Activated CD4-positive, alpha-beta T cell treated with anti-CD3 and anti-CD28 coated beads, Interleukin-2, amount 50 U/mL, for 24 hours (primary cell): ENCODE measurements at places on chromosomes 16 and 17.

DNA sequence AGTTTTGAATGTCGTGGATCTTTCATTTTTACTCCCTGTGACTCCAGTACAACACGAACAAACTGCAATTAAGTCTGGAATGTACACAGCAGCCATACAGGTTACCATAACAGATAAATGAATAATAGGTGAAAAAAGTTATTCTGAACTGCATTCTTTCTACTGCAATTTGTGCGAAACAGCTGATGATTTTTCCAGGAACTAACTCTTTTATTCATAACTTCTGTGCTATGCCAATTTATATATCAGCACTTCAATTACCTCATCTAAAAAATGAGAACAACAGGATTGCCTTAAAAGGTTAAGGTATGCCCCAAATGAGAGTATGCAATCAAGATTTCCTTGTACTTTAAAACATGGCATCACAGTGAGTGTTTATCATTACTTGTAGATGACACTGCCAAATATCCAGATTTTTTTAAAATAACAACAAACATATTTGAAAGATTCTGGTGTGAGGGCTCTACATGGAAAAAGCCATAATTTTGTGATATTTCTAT is 238.9 kb downstream of the CDH8 start:
- no peak for DNase-seq

DNA sequence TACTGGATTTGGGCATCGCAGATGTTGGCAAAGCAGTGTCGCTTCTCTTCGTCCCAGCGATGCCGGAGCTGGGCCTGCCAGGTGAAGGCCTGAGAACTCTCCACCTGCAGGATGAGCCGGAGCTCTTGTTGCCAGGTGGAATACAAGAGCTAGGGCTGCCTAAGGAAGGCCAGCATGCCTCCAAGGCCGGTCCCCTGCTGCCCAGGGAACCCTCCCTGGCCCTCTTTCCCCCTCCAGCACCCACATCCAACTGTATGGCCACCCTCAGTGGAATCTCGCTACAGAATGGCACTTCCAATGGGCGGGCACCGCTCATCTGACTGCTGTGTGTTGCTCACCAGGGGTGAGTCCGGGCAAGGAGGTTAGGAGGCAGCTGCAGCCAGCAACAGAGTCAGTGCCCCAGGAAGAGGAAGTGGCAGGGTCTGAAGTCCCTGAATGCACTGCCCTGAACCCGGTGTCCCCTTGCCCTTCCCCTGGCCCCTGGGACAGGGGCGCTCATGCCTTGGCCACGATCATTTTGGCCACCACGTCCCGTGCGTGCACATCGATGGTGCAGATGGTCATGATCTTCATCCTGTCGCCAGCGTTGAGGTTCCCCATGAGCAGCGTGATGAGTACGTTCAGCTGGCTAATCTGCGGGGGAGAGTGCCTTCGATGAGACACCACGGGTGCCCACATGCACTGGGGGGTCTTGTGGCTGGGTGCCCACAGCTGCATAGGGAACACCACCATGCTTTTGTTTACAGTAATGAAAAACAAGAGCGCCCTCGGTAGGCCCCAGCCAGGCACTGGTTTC is 75.8 kb downstream of the DNAH17 start:
- no peak for DNase-seq

DNA sequence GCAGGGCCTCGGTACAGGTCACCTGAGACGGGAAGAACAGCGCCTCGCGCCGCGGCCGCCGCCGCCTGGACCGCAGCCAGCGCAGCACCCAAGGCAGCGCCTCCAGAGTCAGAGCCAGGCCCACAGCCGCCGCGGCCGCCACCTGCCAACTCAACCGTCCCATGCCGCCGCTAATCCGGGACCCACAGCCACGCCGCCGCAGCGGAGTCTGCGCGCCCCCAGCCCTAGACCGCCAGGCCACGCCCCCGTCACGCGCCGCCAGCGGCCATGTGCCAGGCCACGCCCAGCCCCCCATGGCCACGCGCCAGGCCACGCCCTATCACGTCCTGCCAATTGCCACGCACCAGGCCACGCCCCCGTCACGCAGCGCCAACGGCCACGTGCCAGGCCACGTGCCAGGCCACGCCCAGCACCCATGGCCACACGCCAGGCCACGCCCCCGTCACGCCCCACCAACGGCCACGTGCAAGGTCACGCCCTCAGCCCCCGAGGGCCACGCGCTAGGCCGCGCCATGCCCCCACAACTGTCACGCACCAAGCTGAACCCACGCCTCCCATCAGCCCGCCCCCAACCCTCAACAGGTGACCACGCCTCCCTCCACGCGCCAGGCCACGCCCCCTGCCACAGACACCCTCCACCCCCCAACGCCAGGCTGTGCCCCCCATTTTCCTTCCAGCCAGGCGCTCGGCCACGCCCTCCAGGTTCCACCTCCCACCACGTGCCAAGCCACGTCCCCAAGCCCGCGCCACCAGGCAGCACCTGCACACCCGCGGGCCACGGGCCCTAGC is at the start of gene PLD6:
Gene PLD6 (minus strand): TSS at position 210 of the 789 bp plus-strand sequence. CDS start 47 bp downstream, at position 163.
- peak; percentile 85 for DNase-seq

DNA sequence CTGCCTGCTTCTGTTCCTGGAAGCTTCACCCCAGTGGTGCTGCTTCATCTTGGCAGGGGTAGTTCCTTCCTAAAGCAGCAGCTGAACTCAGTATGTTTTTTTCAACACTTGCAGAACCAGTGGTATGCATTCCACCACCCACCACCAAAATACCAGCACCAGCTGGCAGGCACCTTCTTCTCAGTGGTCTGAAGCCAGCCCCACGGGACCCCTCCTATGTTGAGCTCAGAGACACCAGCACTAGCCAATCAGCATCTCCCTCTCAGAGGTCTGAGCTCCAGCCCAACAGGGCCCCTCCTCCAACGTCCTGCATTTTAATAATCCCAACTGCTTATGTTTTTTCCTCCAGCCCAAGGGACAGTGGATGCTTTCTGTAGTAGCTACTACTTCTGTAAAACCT is 299.6 kb upstream of the CCL2 start:
- no peak for DNase-seq

DNA sequence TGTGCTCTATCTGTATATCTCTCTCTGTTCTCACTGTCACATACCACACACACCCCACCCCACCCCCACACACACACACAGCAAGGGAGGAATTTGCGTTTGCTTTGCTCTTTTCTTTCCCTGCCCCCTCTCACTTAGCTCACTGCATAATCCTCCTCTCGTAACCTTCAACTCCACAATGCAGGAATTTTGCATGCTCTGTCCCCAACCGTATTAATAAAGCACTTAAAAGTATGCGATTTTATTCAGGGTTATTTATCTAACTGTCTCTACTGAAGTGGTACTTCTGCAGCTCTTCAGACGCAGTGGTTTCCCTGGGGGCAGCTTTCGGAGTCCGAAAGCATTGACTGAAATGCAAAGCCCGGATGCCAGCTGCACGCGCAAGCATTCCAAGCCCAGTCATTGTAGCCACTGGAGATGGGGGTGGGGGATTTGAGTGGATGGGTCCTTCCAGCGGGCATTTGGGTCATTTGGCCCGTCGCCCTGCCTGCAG is 105.4 kb upstream of the RBFOX1 start:
- DNase-seq = no peak

DNA sequence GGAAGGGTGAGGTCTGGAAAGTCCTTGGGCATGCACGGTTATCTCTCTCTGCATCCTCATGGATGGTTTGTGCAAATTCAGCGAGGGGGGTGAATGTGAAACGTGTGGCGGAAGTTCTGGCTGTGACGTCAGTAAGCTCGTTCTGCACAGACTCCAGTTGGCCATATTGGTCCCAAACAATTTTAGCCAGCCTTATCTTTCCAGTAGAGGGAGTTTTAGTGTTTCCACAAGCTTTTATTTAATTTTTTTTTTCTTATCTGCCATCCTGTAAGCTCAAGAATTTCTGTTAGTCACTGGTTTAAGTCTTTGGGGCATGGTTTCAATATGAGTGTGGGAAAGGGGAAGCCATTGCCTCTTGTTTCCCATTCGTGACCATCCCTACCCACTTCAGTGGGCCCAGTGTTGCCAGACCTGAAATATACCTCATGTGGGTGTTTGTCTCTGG is 39.0 kb downstream of the HLF start:
- DNase-seq = no peak

- peak; percentile 26 for DNase-seq
These were observed 3.7 kb downstream of the PFN1 start for GRCh38 chr17:4944554-4945175.

DNA sequence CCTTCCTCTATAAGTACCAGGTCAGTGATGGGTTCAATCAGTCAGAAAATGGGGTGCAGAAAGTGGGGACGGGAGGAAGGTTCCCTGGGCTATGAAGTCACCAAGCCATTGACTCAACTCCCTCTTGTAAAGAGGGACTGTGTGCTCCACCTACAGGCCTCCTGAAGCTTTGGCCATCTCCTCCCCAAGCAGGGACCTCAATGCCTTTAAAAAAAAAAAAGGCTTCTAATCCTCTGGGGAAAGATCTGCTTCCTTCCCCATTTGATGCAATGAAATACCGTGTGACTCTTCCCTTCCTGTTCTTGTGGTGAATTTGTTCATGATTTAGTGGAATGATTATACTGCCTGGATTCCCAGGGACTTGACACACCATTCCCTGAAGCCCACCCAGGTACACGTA is 30.8 kb downstream of the VWA3A start:
- DNase-seq = no peak

DNA sequence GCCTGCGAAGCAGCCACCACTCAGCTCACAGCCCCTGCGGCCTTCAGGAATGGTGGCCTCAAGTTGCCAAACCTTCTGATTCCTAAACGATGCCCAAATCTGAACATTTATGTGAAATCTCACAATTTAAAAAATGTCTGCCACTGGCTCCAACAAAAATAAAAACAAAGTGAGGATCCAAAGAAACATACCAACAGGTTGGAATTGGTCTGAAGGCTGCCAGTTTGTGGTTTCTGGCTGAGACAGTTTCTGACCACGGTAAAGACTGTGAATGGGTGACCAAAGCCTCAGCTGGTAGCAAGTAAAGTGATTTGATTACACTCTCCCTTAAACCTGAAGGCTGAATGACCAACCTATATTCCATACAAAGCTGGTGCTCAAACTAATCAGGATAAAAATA is 24.9 kb downstream of the LITAFD start:
- no peak for DNase-seq

- DNase-seq = peak; percentile 29
These were observed 51.7 kb upstream of the MTSS2 start for GRCh38 chr16:70737377-70738082.

DNA sequence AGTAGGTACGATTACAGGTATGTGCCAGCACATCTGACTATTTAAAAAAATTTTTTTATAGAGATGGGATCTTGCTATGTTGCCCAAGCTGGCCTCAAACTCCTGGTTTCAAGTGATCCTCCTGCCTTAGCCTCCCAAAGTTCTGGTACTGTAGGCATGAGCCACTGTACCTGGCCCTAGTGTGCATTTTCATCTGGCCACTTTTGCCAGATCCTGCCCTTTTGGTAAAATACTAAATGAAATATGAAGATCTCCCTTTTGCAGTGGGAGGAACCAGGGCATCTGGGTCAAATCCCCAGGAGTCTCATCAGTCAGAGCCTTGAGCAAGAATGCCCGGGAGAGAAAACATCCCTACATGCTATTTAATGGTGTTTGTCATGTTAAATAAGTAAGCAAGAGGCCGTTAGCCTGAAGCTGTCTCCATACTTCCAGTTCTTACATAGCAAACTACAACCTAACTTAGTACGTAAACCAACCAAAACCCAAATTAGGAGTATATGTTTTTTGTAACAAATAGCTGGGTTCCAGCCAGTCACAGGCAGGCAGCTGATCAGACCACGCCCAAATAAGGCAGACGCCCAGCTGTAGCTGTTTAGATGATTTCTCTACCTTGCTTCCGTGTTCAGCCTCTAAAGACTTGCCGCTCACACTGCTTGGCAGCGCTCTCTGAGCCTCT is 46.5 kb upstream of the CLEC18A start:
- no peak for DNase-seq

- no peak for DNase-seq
These were observed 684 bp upstream of the RSAD1 start for GRCh38 chr17:50477976-50478375.

DNA sequence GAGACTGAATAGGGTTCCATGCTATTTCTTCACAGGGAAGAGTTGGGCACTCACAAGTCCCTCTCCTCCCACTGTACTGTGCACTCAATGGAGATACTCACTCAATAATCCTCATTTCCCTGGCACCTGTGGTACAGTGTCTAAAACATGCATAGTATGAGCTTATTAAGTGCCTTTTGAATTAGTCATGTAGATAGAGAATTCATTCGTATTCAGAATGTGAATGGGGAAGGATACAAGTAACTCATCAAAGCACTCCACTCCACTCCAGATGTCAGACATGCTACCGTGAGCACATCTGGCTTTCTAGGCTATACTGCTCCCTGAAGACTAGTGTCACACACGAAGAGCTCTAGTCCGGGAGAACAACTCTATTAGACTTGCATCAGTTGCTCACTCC is 6.3 kb downstream of the C17orf75 start:
- DNase-seq = no peak

- DNase-seq = no peak
These were observed 24.7 kb upstream of the KLHDC4 start for GRCh38 chr16:87790292-87791100.

GRCh38 chr17:38333635-38334295 is 10.0 kb downstream of the GPR179 start:
- no peak for DNase-seq

DNA sequence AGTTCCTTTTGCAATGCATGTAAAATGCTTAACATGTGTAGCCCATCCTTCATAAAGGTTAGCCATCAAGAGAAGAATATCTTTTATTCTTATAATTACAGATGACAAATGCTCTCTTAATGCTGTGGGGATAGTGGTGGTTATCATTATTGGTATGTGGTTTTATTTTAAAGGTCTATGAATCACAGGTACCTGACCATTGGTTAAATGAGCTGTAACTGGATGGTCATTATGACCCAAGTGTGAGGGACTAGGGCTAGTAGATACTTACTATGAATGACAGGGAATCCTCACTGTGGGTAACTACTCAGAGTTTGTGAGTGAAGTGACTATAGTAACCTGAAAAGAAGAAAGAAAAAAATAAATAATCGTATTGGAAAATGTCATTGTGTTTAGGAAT is 78.8 kb downstream of the CDRT15 start:
- no peak for DNase-seq

- DNase-seq = no peak
These were observed 2.2 kb upstream of the MPG start for GRCh38 chr16:75580-76501.

GRCh38 chr17:9728005-9728404 is 63.4 kb downstream of the DHRS7C start:
- DNase-seq = no peak

- DNase-seq = peak; percentile 14
These were observed 43.4 kb downstream of the HNF1B start for GRCh38 chr17:37701496-37701898.

GRCh38 chr17:2111691-2112090 is 56.8 kb downstream of the HIC1 start:
- no peak for DNase-seq

GRCh38 chr17:3988297-3989040 is 24.2 kb upstream of the ATP2A3 start:
- DNase-seq = no peak

DNA sequence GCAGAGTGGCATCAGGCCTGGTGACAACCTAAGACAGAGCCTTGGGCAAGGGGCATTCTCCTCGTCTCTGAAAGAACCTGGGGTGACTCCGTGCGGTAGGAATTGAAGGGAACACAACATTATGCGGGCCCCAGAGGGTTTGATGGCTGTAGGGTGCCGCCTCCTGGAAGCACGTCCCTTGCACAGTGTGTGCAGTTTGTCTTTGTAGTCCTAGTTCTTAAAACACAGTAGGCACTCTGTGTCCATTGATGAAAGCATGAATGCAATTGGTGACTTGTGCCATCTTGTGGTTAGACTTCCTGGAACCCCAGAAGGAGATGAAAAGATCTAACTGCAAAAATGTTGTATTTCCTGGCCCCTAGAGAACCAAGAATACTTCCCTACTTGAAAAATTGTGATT is 279.8 kb downstream of the UTP18 start:
- no peak for DNase-seq
